ENCODE measurements at places on chromosomes 7 and 10. TPM values are rescaled to one million over a fixed set of nuclear protein-coding genes. Genes with fewer than 3 reads are reported as not detected.

VGF gene
- total RNA-seq = 0.65 TPM

PHKG1 gene
- not detected for total RNA-seq

INA gene
- 0.36 TPM for total RNA-seq

ENTPD1 gene
- 6.5 TPM for total RNA-seq

HIF1AN gene
- total RNA-seq = 4.3 TPM

C10orf67 gene
- not detected for total RNA-seq

VPS50 gene
- total RNA-seq = 12.3 TPM

CAPZA2 gene
- 123 TPM for total RNA-seq

SH2B2 gene
- 7.3 TPM for total RNA-seq

ZC3HAV1L gene
- 16.2 TPM for total RNA-seq

SPDYE9 gene
- total RNA-seq = not detected

ACBD7 gene
- 0.16 TPM for total RNA-seq

FAM24B gene
- total RNA-seq = not detected

PIP4K2A gene
- 42.8 TPM for total RNA-seq

ZCCHC24 gene
- 42.8 TPM for total RNA-seq

PRTFDC1 gene
- total RNA-seq = 14.6 TPM

GTPBP10 gene
- 11.4 TPM for total RNA-seq

CCDC172 gene
- total RNA-seq = not detected

CDK6 gene
- 21.1 TPM for total RNA-seq

LEP gene
- total RNA-seq = 0.16 TPM

INHBA gene
- total RNA-seq = 1.4 TPM

ZNF3 gene
- total RNA-seq = 17.8 TPM

CEP55 gene
- total RNA-seq = 9.0 TPM

FAM149B1 gene
- total RNA-seq = 11.3 TPM

TDRD1 gene
- total RNA-seq = 0.16 TPM

FOXP2 gene
- not detected for total RNA-seq

CNNM1 gene
- 0.16 TPM for total RNA-seq

TUBAL3 gene
- total RNA-seq = not detected

GRM8 gene
- total RNA-seq = not detected

GHITM gene
- total RNA-seq = 148 TPM

DOCK1 gene
- total RNA-seq = 36.9 TPM

SEMA4G gene
- total RNA-seq = 4.2 TPM

Data from cardiac atrium fibroblast (primary cell).